ENCODE measurements at places on chromosomes 5 and 9.

GRCh38 chr5:5798041-5798440 lies 375.6 kb downstream of the ICE1 start:
- DNase-seq: no peak

DNA sequence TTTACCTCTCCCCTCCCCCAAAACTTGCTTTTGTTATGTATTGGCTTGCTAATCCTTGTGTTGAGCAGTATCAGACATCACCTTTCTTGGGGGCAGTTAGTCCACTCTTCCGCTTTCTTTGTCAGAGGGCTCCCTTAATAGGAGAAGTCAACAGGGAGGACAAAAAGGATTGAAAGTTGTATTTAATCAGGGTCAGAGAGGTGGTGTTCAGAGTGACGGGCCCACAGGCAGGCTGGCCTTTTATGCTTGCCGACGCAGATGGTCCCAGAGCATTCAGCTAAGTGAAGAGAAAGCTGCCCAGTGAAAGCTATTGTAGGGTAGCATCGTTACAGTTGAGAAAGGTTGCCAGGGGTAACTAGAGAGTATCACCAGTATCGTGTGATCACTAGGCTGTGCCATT lies 131.1 kb downstream of the ZCCHC7 start:
- no peak for DNase-seq

GRCh38 chr9:73155968-73156864 lies 4.6 kb downstream of the ANXA1 start:
- no peak for DNase-seq

DNA sequence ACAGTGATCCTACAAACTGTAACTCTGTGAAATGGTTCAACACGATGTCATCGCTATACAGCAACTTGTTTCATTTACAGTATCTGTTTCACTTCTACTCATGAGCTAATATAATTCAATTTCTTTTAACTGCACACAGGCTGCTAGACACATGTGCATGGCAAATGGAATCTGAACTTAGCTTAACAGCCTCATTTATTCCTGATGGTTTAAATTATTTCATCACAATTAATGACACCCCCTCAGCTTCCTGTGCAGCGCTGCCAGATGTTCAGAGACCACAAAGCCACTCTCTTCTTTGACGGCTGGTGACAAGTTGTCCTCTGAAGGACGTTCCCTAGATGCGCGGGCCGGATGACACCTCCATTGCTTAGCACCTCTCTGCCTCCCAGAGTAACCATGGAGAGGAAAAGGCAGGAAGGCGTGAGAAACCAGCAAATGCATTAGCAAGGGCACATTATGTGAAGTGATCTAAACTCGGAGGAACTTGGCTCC lies 191.1 kb downstream of the BNC2 start:
- DNase-seq: no peak
